Activated T-helper 2 cell treated with anti-CD3 and anti-CD28 coated beads, Interferon-gamma antibody, Interleukin-2, Interleukin-4, amounts not matched to agents 10 μg/mL and 5 μg/mL and 100 μg/mL, durations not matched to agents 14 hours and 24 hours and 36 hours (primary cell): ENCODE measurements at places on chromosomes 16 and 17. TPM values are rescaled to one million over a fixed set of nuclear protein-coding genes. Genes with fewer than 3 reads are reported as not detected.

The CA5A gene
- total RNA-seq, result not detected in 2 replicates

The SLC46A1 gene
- 5.3 and 6.9 TPM in 2 replicates for total RNA-seq

The CD19 gene
- total RNA-seq, result 0.18 and 0.23 TPM in 2 replicates

The KCNG4 gene
- not detected in 2 replicates for total RNA-seq

GRCh38 chr17:44376124-44376523 is 12.5 kb upstream of the FAM171A2 start:
- no peak for DNase-seq

GRCh38 chr17:81388612-81389367 is 6.5 kb upstream of the BAHCC1 start:
- no peak for DNase-seq

GRCh38 chr17:36066365-36066985 is 2.4 kb downstream of the CCL18 start:
- no peak for DNase-seq

GRCh38 chr16:35744084-35744483 is 2284.7 kb downstream of the TP53TG3F start:
- DNase-seq, result no peak

GRCh38 chr17:30316736-30317135 is 17.1 kb downstream of the TMIGD1 start:
- DNase-seq, result no peak
